Stimulated activated CD4-positive, alpha-beta T cell treated with anti-CD3 and anti-CD28 coated beads, Interleukin-2, amount 100 ng/mL, for 4 hours (primary cell): ENCODE measurements at places on chromosomes 3 and 15.

DNA sequence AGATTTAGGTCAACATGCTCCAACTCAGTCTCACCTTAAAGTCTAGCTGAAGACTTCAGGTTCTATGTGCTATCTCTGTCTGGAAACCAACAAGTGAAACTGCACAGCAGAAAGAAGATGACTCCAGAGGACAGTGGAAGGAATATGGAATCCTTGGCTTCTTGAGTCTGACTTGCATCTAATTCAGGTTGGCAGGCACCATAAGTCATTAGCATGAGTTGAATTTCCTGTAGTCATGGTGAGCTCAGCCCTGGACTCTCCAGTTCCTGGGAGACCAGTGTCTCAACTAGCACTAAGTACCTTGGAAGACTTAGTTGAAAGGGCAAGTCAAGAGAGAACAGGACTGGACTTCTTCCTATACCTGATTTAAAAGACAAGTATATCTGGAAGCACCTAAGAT, 129.7 kb downstream of the DTWD1 start:
- no peak for DNase-seq

GRCh38 chr3:99854756-99855298, 37.2 kb downstream of the CMSS1 start:
- no peak for DNase-seq

- no peak for DNase-seq
Observed at GRCh38 chr3:11211531-11212298, 57.4 kb downstream of the HRH1 start.

DNA sequence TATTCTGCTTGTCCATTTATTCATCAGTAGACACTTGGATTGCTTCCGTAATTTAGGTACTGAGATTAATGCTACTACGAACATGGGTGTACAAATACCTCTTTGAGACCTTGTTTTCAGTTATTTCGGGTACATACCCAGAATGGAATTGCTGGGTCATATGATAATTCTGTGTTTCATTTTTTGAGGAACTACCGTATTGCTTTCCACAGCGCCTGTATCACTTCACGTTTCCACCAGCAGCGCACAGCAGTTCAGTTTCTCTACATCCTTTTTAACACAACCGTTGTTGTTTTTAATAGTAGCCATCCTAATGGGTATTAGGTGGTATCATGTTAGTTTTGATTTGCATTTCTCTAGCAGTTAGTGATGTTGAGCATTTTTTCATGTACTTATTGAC, 9.5 kb downstream of the PAK2 start:
- DNase-seq = no peak

GRCh38 chr3:155444771-155445170, 151.3 kb upstream of the STRIT1 start:
- no peak for DNase-seq

DNA sequence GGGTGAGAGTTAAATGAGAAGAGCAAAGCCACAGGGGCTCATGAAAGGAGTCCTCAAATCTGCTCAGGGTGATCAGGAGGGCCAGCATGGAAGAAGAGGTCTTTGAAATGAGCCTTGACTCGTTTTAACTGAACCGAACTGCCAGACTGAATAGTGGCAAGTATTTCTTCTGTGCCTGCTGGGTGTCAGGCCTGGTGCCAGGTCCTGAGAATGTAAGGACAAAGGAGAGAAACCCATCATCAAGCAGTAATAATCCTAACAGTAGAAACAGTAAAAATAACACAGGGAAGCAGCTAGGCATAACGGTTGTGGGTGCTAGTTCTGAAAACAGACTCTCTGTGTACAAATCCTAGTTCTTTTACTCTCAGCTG, 40.4 kb upstream of the SMAD3 start:
- DNase-seq = no peak
